ENCODE measurements at places on chromosomes 1 and 21.

GRCh38 chr1:16396591-16396990 is 29.5 kb downstream of the SZRD1 start:
- no peak for DNase-seq

GRCh38 chr1:70987497-70987896 is 60.1 kb downstream of the PTGER3 start:
- no peak for DNase-seq

DNA sequence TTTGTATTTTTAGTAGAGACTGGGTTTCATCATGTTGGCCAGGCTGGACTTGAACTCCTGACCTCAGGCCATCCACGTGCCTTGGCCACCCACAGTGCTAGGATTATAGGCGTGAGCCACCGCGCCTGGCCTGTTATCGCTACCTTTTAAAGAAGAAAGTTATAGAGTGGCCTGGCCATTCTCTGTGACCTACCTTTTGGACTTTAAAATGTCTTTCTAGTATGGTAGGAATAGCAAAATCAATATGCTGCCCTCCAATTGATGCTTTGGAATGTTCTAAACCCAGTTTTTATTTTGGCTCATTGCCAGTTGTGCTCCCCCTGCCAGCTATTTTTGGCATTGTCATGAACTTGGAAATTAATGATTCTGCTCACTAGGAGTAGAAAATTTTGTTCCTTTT is 19.9 kb downstream of the HIPK1 start:
- DNase-seq: no peak

DNA sequence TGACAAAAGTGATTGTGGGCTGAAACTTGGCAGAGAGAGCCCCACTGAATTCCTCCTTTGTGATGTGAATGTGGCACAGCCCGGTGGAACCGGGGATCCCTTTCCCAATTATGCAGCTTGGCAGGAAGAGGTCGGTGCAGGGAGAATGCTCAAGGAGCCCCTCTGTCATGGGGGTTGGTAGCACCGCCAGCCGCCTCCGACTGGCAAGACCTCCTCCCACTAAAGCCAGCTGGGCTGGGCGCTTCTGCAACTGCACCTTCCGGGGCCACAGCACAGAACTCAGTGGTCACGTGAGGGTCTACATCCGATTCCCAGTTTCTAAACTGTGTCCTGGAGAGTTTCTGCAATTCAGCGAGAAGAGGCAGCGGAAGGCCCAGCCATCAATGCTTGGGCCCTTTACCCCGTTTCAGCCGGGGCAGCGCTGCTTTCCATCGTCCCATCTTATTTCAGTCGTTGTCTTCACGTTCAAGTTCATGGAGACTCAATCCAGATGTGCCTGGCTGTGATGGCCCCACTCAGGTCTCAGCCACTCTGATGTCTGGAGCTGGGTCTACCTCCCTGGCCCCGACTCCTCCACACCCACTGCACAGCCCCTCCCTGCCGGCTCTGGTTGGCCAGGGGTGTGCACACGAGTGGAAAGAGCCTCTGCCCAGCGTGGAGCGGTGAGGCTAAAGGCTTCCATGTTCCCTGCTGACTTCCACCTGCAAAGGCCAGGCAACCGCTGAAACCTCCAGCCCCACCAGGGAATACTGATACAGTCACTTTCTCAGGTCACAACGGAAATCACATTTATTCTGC is 39.8 kb upstream of the FHAD1 start:
- DNase-seq: no peak

- DNase-seq: no peak
These were observed 34.6 kb upstream of the ZNF281 start for GRCh38 chr1:200444478-200444877.

GRCh38 chr1:27391511-27392095 is 819 bp upstream of the GPR3 start:
- no peak for DNase-seq

GRCh38 chr1:202561240-202561639 is 149.0 kb downstream of the SYT2 start:
- no peak for DNase-seq

DNA sequence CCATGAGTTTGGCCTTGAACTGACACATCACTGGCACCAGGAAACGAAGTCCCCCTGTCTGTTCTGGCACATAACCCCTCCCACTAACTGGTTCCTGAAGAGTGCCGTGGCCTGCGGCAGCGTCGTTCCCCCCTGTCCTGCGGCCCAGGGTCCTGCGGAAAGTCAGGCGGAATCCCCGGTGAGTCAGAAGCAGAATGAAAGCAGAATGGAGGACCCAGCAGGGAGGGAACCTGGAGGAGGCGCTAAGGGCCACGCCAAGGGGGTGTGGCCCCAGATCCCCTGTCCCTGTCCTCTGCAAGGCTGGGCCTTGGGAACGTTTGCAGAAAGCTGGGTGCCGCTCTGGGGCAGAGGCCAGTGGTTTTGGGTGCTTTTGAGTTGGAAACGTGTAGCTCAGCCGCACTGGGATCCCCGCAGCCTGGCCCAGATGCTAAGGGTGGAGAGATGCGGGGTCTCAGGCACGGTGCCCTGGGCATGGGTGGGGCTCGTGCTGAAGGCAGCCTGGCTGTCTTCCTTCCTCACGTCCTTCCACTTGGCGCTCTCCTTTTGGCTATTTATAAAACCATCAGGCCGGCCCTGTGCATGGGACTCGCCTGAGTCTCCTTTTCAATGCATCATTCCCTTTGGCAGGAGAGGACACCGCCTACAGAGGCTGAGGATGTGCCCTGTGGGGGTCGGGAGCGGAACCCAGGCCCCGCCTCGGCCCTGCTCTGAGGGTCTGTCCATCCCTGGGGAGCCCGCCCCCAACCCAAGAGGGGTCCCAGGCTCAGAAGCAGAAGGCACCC is 36.2 kb downstream of the TP73 start:
- DNase-seq: no peak

DNA sequence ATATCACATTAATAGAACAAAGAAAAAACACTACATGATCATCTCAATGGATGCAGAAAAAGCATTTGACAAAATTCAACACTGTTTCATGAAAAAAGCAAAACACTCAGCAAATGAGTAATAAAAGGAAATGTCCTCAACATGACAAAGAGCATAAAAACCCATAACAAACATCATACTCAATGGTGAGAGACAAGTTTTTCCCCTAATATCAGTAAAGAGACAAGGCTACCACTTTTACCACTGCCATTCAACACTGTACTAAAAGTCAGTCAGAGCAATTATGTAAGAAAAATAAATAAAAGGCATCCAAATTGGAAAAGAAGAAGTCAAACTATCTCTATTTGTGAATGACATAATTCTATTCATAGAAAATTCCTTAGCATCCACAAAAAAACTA is 64.3 kb downstream of the ZNF644 start:
- DNase-seq: no peak

DNA sequence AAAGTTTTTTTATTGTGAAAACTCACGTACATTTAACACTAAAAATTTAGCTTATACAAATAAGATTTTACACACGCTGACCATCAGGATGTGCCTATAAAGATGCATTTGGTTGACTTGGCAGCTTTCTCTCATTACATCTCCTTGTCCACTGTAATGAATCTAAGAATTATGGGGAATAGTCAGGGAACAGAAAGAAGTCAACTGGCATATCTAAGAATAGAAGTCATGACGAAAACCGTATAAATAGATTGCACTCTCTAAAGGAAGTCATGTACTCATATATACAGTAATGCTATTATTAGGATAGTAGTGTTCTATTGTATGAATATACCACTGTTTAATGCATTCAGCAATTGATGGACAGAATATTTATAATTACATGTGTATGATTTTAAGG is 575.8 kb upstream of the B3GALT2 start:
- DNase-seq: no peak

DNA sequence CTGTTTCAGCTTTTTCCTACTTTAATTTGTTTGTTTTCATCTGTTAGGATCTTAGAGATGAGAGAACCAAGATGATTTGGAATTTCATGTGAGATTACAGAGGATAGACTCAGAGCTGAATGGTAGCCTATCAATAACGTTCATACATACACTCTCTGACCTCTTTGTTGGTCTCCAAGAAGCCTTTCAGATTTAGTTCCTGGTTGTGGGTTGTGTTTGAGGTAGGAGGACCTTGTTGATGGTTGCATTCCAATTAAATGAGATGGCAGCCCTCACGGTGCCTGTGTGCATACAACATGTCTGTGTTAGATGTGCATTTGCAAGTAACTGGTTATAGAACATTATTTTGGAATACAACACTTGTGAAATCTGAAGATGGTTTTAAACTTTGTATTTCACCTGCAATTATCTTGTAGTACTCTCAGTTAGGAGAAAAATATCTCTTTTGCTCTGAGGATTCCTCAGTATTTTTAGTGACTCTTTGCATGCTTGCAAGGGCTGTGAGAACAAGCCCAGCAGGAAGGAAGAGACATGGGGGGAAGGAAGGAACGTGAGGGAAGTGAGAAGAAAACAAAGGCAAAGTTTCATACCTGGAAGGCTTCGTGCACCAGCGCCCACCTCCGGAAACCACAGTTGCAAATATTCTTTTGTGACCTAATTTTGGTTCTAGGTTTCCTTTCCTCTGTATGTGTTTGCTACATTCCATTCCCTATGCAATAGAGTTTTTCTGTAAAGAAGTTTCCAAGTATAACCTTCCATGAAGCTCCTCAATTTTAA is 291.8 kb downstream of the DISC1 start:
- DNase-seq: peak; percentile 10

DNA sequence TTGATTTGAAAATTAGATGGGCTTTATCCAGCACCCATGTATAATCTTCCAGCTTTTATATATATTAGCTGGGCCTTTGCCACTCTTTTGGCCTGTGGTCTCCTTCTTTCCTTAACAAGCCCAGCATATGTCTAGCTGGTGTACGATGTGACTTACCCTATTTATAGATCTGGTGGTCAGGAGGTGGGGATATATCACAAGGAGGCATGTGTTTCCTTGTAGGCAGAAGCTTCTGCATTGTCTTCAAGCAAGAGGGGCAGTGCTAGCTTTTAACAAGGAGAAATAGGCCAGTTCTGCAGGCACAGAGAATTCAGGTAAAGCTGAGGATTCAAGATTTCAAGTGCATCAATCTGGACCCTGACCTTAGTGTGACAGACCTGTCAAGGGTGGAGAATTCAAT is 38.0 kb upstream of the DNASE2B start:
- no peak for DNase-seq

DNA sequence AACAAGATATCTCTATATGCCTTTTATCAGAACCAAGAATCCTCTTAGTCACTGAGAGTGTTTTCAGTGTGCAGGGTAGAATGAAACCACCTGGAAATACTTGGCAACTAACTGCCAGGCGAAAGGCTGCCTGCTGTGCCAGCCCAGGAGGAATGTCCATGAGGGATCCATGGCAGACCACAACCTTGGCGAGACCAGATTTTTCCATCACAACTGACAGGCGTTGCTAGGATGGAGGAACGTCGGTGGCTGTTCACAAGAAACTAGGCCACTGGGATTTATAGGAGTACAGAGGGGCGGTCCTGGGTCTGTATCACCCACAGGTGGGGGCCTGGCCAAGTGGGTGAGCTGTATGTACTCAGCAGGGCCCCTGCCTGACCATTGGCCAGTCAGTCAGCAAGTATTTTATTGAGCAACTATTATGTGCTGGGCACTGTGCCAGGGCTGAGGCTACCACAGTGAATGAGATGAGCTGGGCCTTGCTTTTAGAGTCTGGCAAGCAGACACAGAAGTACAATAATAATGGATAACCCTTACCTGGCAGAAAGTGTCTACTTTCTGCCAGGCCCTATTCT is 199.4 kb downstream of the FOXD2 start:
- DNase-seq: no peak

DNA sequence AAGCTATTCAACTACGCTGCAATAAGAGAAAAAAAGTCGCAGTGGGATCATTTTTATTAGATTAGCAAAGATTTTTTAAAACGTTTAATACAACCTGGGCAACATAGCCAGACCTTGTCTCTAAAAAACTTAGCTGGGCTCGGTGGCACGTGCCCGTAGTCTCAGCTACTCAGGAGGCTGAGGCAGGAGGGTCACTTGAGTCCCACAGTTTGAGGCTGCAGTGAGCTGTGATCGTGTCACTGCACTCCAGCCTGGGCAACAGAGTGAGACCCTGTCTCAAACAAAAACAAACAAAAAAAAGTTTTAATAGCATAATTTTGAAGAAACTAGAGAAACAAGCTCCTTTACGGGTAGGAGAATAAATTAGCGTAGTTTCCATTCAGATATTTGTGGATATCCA is 1.0 kb upstream of the PRDM15 start:
- DNase-seq: no peak

GRCh38 chr1:32353886-32354570 is 8.3 kb downstream of the FAM229A start:
- no peak for DNase-seq

Measured in fibroblast of skin of left quadriceps (primary cell).